Activated CD4-positive, alpha-beta T cell treated with anti-CD3 and anti-CD28 coated beads, Interleukin-2, amount 10 ng/mL, durations not matched to agents 24 days and 14 days (primary cell): ENCODE measurements at places on chromosomes 12 and 14.

DNA sequence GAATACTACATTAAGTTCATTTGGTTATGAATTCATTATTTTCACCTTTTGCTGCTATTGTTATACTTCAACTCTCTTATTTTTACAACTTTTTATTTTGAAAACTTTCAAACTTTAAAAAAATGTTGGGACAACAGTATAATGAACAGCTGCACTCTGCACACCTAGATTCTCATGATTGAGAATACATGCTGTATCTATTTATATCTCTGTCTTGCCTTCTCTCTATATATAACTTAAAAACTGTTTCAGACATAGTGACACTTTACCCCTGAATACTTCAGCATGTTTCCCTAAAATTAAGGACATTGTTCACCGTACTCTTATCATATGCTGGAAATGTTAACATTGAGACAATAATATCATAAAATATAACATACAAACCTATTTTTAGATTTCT, 237.1 kb downstream of the GPHN start:
- DNase-seq: no peak

DNA sequence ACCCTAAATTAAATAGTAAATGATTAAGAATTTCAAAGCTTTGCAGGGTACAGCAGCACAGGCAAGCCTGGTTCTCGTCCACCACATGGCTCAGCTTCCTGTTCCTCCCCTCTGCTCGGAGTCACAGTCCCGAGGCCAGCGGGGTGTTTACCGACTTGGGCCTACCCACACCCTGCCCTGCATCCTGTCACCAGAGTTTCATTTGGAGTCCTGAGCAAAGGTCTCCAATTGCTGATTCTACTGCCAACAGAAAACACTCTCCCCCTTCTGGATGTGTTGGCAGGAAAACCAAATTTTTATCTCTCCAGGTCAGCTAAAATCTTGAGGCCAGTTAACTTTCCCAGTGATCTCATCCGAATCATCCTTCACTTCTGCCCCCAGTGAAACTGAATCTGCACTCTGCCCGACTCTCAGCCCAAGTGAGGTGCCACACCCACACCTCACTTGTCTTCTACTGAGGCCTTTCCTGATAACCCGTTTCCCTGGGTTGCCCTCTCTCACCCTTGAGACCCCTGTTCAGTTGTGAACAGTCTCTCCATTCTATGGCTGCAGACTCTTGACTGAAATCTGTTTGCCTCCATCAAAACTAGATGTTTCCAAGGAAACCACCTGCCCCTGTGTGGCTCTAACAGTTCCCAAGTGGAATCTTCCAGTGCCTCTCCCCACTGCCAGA, 71.2 kb downstream of the VCPKMT start:
- peak; percentile 93 for DNase-seq

DNA sequence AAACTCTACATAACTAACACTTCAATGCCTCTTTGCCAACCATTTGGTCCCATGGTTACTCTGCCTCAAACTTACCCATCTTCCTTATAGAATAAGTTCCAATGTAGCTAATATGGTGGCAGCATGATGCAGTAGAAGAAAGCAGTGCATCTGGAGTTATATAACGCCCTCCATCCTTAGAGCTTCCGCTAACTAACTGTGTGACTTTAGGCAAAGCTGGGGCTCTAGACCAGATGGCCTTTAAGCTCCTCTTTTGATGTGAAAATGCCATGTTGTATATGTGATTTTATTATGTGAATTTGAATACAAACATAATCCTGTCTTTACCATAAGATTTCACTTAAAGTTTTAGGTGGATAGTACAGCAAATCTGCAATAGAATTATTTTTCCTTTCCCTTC, 6.1 kb downstream of the ABCD2 start:
- no peak for DNase-seq

GRCh38 chr12:57146961-57147944, at the start of gene LRP1-AS:
Gene LRP1-AS, minus strand, starts transcription at chr12:57147619.
- no peak for DNase-seq

DNA sequence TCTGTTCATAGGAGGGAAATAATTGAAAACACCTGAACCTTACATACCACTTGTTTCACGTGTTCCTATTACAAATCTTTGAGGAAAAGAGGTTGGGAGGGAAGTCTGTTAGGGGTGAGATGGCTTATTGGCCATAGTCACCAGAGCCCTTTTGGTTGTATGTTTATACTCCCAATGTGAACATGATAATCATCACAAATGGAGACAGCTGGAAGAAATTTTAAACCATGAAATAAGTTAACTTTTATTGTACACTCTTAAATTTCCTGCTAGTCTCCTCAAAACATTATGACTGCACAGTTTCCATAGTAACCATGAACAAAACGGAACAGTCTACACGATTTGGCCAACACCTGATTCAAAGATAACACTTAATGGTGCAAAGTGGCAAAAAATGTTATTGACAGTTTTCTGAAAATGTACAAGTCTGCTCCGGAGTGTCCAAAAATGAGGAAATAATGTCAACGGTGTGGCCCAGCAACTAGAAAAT, 56.9 kb downstream of the LMNTD1 start:
- no peak for DNase-seq

- DNase-seq: no peak
Observed at GRCh38 chr14:63267171-63267570, 51.6 kb downstream of the GPHB5 start.

DNA sequence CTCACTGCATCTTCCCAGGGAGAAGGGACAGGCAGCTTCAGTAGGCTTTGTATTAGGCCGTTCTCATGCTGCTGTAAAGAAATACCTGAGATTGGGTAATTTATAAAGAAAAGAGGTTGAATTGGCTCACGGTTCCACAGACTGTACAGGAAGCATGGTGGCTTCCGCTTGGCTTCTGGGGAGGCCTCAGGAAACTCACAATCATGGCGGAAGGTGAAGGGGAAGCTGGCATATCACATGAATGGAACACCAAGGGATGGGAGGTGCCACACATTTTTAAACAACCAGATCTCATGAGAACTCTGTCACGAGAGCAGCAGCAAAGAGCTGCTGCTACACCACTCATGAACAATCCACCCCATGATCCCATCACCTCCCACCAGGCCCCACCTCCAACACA, 182.2 kb upstream of the SFSWAP start:
- DNase-seq: no peak

DNA sequence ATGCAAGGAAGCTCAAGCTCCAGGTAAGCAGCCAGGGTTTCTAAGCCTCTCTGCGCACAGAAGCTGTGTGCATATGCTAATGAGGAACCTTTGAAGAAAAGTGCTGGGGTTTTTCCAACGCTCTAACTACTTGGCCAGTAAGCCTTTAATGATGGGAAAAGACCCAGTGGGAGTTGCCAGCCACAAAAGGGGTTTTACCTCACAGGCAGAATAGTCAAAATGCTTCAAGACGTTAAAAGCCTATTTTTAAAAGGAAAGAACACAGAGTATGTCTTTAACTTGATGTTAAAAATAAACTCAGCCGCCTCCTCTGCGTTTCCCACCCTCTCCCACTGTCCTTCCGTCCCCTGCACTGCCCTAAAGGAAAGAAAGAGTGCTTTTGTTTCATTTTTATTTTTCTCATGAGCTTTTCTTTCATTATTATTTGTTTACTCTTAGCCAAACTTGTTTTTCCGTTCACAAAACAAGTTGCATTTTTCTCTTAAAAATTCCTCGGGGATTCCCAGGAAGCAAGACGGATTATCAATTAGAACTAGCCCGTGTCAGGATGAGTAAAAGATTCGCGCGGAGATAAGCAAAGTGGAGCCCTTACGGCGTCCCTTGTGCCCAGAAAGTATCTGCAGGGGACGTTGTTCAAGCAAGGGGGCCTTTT, 209.8 kb upstream of the NUDT4 start:
- DNase-seq: peak; percentile 62

DNA sequence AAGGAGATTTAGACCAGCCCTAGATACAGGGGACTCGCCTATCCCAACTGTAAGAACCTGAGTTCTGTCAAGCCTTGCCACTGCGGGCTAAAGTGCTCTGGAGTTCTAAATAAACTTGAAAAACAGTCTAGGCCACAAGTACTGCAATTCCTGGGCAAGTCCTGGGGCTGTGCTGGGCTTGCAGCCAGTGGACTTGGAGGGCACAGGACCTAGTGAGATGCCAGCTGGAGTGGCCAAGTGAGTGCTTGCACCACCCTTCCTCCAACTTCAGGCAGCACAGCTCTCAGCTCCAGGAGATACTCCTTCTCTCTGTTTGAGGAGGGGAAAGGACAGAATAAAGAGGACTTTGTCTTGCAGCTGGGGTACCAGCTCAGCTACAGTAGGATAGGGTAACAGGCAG, 307.6 kb upstream of the FBXO33 start:
- no peak for DNase-seq

GRCh38 chr12:108106599-108106998, 22.5 kb upstream of the WSCD2 start:
- DNase-seq: no peak

GRCh38 chr14:79278798-79279644, 932.3 kb downstream of the DIO2 start:
- peak; percentile 54 for DNase-seq

DNA sequence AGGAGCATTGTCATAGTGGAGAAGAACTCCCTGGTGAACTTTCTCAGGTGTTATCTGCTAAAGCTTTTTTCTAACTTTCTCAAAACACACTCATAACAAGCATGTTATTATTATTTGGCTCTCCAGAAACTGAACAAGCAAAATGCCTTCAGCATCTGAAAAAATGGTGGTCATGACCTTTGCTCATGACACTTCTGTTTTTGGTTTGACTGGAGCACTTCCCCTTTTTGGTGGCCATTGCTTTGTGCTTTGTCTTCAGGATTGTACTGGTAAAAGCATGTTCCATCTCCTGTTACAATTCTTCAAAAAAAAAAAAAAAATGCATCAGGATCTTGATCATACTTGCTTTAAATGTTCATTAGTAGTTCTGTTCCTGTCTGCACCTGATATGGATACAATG, 1241.6 kb upstream of the USP15 start:
- no peak for DNase-seq

DNA sequence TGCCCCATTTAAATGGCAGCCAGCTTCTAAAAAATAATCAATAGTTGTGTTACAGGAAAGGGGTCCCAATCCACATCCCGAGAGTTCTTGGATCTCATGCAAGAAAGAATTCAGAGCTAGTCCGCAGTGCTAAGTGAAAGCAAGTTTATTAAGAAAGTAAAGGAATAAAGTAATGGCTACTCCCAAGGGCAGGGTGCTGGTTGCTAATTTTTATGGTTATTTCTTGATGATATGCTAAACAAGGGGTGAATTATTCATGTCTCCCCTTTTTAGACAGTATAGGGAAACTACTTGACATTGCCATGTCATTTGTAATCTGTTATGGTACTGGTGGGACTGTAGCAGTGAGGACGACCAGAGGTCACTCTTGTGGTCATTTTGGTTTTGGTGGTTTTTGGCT, 591.3 kb downstream of the LRFN5 start:
- DNase-seq: no peak
